ENCODE measurements at places on chromosomes 2 and 18. TPM values are rescaled to one million over a fixed set of nuclear protein-coding genes. Genes with fewer than 3 reads are reported as not detected.

Gene TCF23
- not detected for polyA plus RNA-seq

Gene NGEF
- 0.71 TPM for polyA plus RNA-seq

Gene CD8B
- not detected for polyA plus RNA-seq

Gene KDM3A
- 15.4 TPM for polyA plus RNA-seq

All from mammary epithelial cell (primary cell).